ENCODE measurements at places on chromosomes 3 and 15.

DNA sequence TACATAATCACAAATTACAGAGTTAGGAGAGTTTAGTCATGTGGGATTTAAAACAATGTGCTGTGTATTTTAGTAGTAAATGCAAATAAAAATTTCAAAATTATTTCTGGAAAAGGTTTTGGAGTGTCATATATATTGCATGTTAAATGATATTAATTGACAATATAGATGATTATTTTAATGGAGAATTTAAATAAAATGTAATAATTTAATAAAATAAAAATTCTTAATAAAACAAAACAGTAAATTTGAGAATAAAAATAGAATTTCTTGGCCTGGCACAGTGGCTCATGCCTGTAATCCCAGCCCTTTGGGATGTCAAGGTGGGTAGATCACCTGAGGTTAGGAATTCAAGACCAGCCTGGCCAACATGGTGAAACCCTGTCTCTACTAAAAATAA is 1442.8 kb upstream of the ALCAM start:
- no peak for DNase-seq

DNA sequence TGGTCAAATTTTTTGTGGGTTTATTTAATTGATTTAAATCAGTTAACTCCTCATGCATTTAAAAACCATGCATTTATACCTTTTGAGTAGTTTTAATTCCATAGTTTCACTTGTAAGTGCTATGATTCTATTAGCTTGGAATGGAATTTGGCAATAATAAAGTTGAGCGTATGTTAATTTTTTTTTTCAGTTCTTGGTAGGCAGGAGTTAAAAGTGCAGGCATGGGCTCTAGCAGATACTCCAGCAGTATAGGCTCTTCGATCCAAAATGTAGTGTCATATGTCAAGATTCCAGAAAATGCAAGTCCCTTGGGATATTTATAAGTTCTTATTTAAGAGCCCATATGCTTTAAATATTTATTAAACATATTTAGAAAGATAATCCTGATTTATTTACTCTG is 70.3 kb downstream of the LYSMD4 start:
- DNase-seq: no peak

DNA sequence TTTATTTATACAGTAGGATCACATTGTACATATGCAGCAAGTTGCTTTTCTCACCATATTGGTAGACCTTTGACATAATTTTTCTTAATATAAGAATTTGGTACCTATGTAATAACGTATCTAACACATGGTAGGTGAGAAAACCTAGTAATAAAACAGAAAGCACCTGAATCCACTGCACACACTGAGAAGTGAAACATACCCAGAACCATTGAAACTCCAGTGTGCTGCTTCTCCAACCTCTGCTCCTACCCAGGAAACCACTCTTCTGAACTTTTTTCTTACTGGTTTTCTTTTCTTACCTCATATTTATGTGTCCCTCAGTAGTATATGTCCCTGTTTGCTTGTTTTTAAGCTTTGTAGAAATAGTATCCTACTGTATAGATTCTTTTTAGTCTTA is 293.0 kb downstream of the UBE2E2 start:
- no peak for DNase-seq

DNA sequence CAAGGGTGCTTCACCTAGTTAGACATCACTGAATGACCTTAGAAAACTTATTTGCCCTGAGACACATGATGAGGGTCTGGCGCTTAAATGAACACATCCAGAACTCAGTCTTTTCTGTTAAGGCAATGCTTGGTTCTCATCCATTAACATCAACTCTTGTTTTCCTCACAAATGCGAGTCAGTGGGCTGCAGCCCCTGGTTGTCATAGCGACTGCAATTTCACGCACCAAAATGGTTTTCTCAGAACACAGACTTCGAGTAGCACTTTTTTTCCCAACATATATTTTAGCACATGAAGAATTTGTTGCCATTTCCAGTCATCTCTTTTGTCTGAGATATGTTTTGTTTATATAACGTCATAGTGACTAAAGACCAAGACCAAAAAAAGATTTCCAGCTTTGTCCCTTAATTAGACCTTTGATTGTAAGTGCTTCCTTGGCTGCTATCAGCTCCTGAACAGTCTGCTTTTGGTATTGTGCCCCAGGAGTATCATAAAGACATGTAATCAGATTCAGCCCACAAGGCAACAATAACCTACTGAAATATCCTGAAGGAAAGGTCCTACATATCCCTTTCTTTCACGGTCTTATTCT is 68.5 kb downstream of the GPR176 start:
- no peak for DNase-seq

- peak; percentile 35 for DNase-seq
Observed at GRCh38 chr3:159832024-159832423, 156.6 kb upstream of the IL12A start.

GRCh38 chr3:56881841-56882240 is 80.1 kb upstream of the ARHGEF3 start:
- DNase-seq: no peak

DNA sequence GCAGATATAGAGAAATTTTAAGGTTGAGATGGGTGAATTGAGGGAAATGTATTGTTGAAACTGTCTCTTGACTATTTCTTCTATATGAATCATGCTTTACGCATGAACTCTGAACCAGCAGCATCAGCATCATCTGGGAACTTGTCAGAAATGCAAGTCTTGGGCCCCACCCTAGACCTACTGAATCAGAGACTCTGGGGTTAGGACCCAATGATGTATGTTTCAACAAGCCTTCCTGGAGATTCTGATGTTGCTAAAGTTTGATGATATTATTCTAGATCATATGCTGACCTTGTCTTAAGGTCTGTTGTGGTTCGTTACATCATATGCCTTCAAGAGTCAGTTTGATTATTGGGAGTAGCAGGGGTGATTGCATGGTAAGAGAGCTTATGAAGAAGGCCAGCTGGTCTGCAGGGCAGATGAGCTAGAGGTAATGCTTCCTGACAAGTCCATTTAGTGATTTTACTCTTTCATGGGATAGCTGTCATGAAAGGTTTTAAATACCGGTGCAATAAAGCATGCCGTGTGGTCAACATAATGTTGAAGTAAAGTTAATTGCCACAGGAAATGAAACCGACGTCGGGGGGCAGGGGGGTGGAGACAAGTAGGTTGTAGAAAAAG is 152.4 kb upstream of the MRPL3 start:
- DNase-seq: no peak

GRCh38 chr3:187719628-187720336 is 17.4 kb upstream of the RTP2 start:
- no peak for DNase-seq

- DNase-seq: no peak
Observed at GRCh38 chr3:129864519-129864918, 29.0 kb downstream of the TMCC1 start.

- no peak for DNase-seq
Observed at GRCh38 chr15:75631935-75632334, 6.4 kb upstream of the SNUPN start.

DNA sequence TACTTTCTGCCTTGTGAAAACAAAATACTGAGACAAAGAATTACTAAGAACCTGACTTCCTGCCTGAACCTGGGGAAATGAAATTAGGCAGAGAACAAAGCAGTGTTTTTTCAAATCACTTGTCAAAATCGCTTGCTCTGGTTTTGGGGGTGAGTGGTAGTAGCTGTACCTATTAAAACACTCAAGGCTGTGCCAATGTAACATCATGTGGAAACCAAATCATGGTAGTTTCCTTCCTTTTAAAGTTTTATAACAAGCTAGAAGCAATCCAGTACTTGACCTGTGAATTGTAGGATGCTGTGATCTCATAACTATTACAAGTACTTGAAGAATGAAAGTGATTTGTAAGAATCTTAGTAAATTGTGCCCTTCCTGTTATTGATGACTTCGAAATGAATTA is 6.7 kb downstream of the CMTM8 start:
- DNase-seq: no peak

GRCh38 chr3:122635789-122636188 is 44.9 kb upstream of the PARP14 start:
- no peak for DNase-seq

DNA sequence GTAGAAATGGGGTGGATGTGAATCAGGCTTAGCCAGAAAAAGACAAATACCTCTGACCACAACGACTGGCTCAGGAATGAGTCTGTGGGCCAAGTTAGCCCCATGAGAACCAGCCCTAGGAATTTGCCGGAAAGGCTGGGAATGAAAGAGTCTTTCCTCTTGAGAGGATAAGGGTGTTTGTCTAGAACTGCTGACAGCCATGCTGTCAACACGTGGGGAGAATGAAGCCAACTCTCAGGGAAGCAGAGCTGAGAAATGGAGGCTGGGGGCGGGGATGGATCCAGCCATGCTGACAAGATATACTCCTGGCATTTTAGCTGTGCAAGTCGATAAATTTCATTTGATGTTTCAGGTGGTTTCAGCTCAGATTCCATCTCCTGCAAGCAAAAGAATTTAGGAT is 10.6 kb upstream of the SLC6A1 start:
- no peak for DNase-seq
